H7 (cell line): ENCODE measurements at places on chromosomes 7 and 10.

DNA sequence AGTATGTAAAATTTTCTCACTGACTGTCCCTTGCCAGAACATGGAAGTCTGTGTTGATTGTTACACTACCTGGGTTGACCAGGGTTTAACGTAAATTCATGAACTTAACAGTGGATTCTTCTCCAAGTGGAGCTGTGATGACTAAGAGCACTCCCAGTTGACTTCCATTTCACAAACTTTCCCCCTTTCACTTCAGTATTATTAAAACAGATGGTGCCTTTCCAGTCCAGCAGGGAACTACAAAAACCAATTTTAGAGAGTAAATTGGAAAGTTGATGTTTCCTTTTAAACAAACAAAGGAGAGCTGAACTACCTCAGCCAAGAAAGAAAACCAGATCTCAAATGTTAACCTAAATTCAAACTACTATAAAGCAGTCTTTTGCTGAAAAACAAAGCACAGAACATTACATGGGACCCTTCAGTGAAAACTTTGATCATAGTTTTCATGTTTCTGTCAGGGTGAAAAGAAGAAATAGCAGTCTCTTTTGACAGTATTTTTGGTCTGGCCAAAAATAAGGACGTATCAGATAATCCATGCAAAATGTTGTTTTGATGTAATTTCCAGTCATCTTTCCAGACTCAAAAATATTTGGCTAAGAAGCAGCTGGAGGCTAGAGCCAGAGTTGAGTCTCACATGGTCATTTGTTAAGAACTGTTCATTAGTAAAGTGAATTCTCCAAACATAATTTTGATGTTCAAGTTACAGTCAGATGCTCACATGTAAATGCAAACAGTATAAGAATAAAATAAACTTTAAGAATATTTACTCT, 479.9 kb upstream of the AKR1E2 start:
- DNase-seq = no peak

DNA sequence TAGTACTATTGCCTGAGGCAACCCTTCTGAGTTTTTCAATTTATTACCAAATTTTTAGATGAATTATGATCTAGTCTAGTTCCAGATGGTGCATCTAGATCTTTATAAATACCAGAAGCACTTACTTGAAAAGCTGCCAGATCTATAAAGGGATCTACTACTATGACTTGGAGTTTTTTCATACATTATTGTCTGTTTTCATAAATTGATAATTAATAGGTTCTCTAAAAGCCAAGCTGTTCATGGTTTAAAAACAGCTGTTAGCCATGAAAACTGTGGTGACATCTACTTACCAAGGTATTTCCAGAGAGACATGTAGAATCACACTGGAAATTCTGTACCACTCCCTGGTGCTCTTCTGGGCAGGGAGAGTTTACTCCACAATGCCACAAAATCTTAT, 786.5 kb upstream of the C7orf33 start:
- no peak for DNase-seq

GRCh38 chr7:77442636-77443035, 26.5 kb upstream of the GSAP start:
- DNase-seq = no peak

- DNase-seq = no peak
Measured at GRCh38 chr10:118471863-118472262, 123.6 kb downstream of the PRLHR start.

- DNase-seq = no peak
Measured at GRCh38 chr7:42452356-42452755, 215.3 kb upstream of the GLI3 start.

- no peak for DNase-seq
Measured at GRCh38 chr7:20229646-20230500, 12.7 kb upstream of the MACC1 start.

- no peak for DNase-seq
Measured at GRCh38 chr10:103638948-103639347, 145.4 kb downstream of the NEURL1 start.

DNA sequence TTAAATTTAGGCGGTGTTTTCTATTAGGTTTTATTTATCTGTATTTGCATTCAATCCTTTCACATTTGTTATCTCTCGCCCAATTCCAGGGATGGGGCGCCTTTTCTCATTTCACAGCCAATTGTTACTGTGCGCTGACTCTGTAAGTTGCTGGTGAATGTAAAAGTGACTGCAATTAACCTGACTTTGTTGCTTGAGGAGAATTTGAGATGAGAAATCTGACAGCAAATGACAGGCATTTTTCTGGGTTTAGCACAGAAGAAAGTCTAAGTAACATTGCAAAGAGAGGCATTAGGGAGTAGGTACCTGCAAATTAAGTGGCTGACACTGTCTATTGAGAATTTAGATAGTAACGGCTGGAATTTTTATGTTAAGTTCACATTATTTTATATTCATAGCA, 16.6 kb downstream of the FOXP2 start:
- no peak for DNase-seq
